Stromal cell of bone marrow (primary cell): ENCODE measurements at places on chromosomes 3 and 15.

GRCh38 chr15:38878026-38878425 lies 313.4 kb upstream of the RASGRP1 start:
- no peak for DNase-seq

DNA sequence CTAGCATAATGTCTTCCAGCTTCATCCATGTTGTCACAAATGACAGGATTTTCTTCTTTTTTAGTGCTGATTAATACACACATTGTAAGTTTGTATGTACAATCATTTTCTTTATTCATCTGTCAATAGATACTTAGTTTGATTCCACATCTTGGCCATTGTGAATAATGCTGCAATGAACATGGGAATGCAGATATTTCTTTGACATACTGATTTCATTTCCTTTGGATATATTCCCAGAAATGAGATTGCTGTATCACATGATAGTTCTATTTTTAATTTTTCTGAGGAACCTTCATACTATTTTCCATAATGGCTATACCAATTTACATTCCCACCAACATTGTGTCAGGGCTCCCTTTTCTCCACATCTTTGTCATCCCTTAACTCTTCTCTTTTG lies 117.9 kb downstream of the MEIS2 start:
- DNase-seq: peak; percentile 21

- DNase-seq: no peak
These were observed 29.1 kb upstream of the SRGAP3 start for GRCh38 chr3:9278498-9278897.

DNA sequence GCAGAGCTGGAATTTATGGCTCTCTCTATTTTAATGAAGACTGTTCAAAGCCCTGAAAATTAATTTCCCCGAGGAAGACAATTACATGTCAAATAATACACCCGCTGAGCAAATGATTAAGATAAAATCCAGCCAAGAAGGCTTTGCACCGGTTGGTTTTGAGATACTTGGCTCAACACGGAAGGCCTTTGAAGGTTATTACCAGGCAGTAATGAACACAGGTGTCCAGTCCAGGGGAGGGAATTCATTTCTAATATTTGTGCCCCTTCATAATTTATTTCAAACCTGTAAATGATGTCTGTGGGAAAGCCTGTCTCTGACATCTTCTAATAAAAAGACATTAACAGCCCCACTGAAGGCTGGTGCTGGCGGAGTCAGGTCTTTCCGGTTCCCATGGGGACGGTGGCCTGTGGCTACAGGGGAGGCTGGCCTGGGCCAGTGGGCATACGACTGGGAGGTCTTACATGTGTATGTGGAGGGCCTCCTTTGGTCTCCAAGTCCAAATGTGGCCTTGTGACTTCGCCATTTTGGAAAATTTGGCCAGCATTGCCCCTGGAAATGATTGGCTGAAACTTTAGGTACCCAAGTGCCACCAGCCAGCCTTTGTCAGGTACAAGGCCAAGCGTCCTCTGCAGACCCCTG lies 49.9 kb upstream of the IQSEC1 start:
- no peak for DNase-seq
